Activated CD4-positive, alpha-beta T cell treated with anti-CD3 and anti-CD28 coated beads, Interleukin-2, amount 10 ng/mL, durations not matched to agents 7 days and 5 days (primary cell): ENCODE measurements at places on chromosomes 3 and 15. TPM values are rescaled to one million over a fixed set of nuclear protein-coding genes. Genes with fewer than 3 reads are reported as not detected.
A peak's percentile ranks its signal among the peaks of the same experiment; 100 is the strongest.

GOLGA8G gene
- total RNA-seq: not detected

GPR27 gene
- 1.0 TPM for total RNA-seq

SLC25A38 gene
- 34.0 TPM for total RNA-seq

DNA sequence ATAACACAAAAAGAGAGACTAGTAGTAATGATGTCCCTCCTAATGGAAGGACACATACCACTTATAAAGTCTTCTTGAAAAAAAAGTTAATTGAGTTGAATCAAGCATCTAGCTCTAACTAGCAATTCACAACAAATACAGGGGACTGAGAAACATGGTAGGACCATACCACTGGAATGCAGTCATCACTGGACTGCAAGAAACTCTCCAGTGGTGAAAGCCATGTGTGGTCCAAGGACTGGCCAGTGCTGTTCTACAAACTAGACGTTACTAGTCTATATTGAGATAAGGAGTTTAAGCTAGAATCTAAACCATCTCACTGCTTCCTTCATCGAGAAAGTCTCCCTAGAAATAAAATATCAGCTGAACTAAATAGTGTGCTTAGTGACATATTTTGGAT is 16.7 kb downstream of the FBN1 start:
- no peak for DNase-seq

GRCh38 chr15:73617913-73618312 is 15.3 kb downstream of the NPTN start:
- no peak for DNase-seq

DNA sequence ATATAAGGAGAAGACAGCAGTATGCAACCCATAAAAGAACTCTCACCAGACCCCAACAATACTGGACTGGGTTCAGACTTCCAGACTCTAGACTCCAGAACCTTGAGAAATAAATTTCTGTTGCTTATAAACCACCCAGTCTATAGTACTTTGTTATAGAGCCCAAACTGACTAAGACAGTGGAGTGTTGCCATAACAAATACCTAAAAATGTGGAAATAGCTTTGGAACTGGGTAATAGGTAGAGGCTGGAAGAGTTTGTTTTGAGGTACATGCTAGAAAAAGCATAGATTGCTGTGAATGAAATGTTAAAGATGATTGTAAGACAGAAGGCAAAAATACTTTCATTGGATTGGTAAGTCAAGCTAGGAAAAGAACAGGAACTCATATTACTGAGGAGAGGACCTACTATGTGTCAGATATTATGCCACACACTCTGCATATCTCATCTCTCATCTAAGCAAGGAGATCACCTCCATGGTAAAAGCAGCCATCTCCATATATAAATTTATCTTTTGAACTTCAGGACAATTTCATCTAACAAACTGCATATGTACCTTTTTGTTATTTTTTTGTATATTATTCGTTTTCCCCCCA is 67.4 kb upstream of the FNDC3B start:
- no peak for DNase-seq

- no peak for DNase-seq
Observed at GRCh38 chr3:150984066-150984465, 11.5 kb upstream of the CLRN1 start.

GRCh38 chr3:186510374-186511079 is 33.7 kb downstream of the CRYGS start:
- no peak for DNase-seq

DNA sequence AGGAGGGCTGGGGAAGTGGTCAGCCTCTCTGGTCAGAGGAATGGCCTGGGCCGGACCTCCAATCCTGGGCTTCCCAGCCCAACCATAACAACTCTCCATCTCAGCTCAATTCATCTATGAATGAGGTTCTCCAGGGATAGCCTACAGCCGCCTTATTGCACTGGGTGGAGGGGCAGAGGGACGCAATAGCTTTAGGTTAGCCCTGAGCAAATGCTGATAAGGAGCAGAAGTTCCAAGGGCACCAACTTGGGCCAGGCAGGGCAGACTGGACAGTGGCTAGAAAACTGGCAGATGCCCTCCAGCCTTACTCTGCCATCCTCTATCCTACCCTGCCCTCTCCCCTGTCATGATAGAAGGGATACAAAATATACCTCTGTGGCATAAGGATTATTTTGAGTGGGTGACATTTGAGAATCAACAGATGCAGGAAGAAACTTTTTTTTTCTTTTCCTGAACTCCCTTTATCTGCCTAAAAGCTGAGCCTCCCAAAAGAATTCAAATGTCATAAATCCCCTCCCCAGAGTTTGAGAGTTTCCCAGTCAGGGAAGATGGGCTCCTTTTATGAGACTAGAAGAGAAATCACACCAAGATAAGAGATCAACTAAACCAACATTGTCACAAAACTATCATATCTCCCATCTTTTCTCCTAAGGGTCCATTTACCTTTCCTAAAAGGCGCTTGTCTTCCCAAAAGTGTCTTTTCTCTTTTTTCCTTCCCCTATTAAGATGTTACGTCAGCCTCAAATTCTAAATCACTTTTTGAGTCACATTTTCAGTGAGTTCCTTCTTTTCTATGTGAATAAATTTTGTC is 40.4 kb upstream of the C15orf39 start:
- no peak for DNase-seq

DNA sequence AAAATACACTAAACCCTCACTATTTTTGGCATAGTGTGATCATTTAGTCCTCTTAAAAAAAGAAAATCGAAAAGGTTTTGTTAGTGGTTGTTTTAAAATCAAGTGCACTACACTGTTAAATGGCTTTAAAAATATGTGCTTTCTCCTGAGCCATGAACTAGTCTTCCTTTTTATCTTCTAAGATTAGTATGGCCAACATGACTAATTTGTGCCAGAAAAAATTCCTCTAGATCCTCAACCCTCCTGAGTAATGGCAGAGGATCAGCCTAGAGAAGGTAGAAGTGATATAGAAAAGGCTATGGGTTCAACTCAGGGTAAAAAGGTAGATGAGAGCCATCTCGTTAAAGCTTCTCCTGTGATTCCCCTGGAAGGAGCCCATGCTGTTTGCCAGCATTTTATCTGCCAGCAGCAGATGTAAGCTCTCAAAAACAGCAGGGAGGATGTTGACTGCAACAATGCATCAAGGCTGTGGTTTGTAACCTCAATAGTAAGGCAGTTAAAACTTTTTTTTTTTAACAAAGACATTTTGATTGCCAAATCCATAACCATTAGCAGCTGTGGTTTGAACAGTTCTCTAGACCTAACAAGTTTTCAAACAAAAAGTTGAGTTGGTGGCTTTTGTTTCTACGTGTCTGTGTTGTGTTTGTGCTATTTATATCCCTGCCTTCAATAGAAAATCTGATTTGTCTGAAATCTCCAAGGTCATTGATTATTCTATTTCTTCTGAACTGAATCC is 30.2 kb upstream of the ZNF609 start:
- peak; percentile 74 for DNase-seq
